Activated T-helper 17 cell treated with anti-CD3 and anti-CD28 coated beads, Interleukin-2, amount 50 U/mL, for 72 hours (primary cell): ENCODE measurements at places on chromosomes 2 and 18.

DNA sequence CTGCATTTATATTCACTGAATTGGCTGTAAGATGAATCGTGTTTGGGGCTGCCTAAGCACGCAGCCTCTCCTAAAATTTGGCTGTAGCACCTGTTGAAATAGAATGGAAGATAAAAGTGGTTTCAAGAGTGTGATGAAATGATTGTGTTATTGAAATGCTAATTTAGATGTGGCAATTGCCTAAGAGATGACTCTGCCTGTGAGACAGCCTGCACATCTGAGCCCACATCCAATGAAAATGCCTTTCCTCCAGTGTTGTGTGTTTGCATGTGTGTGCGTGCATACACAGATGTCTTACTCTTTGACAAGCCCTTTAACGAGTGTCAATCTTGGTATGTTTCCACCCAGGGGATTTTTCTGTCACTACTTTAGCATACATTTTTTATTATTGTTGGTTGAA, 346.9 kb downstream of the MEIS1 start:
- ATAC-seq = no peak

DNA sequence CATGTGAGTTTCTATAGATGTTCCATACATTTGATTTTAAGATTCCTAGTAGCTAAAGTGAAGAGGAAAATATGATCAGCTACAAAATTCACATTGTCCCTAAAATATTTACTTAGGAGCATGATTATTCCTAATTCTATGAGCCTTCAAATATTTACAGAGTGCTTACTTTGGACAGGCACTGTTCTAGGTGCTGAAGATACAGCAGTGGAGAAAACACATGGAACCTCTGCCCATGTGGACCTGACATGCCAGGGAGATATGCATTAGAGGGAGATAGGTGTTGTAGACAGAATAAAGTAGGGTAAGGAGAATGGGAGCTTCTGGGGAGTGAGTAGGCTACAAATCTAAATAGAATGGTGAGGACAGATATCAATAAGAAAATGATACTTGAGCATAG, 62.6 kb upstream of the TACR1 start:
- ATAC-seq = no peak

- ATAC-seq = no peak
These were observed 80.8 kb upstream of the PAPOLG start for GRCh38 chr2:60675301-60675700.

- no peak for ATAC-seq
These were observed 225.8 kb downstream of the PIEZO2 start for GRCh38 chr18:10923551-10924070.

DNA sequence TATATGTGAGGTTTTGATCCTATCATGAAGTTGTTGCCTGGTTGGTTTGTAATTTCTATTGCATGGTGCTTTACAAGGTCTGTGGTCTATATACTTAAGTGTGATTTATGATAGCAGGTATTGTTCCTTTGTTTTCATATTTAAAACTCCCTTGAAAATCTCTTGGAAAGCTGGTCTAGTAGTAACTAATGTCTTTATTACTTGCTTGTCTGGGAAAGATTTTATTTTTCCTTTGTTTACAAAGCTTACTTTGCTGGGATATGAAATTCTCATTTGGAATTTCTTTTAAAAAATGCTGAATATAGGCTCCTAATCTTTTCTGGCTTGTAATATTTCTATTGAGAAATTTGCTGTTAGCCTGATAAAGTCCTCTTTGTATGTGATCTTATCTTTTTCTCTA, 862.9 kb upstream of the NXPH2 start:
- no peak for ATAC-seq

DNA sequence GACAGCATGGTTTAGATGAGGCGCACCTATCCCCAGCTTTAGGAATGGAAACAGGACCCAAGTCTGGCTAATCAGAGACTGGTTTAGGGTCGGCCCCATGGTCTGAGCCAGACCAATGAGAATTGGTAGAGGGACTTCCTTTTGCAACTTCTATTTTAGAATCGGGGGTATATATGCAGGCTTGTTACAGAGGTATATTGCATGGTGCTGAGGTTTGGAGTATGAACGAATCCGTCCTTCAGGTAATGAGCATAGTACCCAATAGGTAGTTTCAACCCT, 1.5 kb upstream of the BOLA3 start:
- no peak for ATAC-seq

DNA sequence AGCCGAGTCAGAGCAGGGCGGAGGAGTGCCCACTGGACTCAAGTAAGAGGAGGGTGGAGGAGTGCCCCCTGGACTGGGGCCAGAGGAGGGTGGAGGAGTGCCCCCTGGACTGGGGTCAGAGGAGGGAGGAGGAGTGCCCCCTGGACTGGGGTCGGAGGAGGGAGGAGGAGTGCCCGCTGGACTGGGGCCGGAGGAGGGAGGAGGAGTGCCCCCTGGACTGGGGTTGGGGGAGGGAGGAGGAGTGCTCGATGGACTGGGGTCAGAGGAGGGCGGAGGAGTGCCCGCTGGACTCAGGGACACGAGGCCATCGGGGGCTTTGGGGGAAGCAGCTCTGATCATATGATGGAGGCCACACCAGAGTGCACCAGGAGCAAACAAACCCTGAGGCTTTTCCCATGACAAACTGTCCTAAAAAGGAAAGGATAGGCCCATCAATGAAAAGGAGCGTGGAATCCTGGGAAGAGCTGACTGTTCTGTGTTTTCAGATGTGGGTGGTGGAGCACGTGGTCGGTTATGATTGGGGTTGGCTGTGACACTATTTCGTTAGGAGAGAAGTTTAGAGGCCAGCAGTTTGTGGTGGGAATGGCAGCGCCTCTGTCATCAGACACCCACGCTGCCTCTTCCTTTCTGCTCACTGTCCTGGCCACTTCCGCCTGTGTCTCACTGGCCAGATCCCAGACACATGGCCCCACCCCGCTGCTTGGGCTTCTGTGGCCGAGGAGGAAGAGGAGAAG, 24.5 kb upstream of the HPCAL1 start:
- ATAC-seq = peak; percentile 91

GRCh38 chr2:180101846-180102245, 94.7 kb upstream of the CWC22 start:
- no peak for ATAC-seq

GRCh38 chr18:52577795-52578194, 237.8 kb downstream of the DCC start:
- ATAC-seq = no peak

- ATAC-seq = no peak
These were observed 20.1 kb upstream of the NFATC1 start for GRCh38 chr18:79375441-79376154.

- ATAC-seq = no peak
These were observed 268.9 kb upstream of the CCDC68 start for GRCh38 chr18:55228191-55228590.

- ATAC-seq = no peak
These were observed 4.1 kb downstream of the NFE2L2 start for GRCh38 chr2:177260379-177260778.

GRCh38 chr2:10221976-10222870, 80.5 kb upstream of the HPCAL1 start:
- no peak for ATAC-seq

GRCh38 chr2:10960606-10961489, 49.1 kb downstream of the KCNF1 start:
- ATAC-seq = no peak

- no peak for ATAC-seq
These were observed 269.6 kb downstream of the ARHGAP15 start for GRCh38 chr2:143398781-143399180.

GRCh38 chr18:26656944-26657536, 108.7 kb upstream of the KCTD1 start:
- ATAC-seq = no peak

DNA sequence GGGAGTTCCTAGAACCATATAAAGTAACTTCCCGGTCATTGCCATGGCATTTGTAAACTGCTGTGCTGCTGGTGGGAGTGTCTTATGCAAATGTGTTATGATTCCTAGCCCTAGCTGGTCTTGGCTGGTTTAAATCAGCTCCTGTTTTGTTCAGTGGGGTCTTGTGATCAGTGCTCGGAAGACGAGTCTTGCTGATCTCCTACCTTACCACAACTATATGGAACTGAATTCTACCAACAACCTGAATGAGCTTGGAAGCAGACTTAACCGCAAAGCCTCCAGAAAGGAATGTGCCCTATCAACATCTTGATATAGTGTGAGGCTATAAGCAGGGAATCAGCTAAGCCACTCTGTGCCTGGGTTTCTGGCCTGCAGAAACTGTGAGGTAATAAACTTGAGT, 33.5 kb downstream of the POLE4 start:
- no peak for ATAC-seq

DNA sequence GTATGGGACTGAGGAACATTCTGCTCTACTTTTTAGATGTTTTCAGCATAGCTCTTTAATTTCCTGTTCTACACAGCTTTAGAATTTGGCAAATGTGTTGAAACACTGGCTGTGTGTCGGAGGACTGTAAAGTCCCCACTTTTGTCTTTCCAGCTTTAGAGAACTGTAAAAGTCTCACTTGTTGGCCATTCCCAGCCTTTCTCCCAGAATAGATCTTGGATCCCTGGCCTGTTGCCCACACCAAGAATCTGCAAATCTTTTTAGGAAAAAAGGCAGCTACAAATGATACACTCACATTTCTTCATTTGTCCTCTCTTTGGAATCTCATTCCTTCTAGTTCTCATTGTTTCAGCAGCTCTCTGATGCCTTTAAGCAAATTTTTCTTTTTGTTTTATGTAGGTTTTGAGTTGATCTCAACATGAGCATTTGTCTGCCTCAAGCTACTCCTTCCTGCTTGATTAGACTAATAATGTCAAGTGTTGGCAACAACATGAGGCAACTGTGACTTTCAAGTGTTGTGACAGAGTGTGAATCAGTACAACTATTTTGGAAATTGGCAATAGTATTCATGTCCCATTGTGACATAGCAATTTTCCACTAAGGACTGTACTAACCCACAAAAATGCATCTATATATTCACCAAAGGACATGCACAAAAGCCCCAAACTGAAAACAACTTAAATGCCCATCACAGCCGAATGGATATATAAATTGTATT, 610.8 kb downstream of the EPHA4 start:
- no peak for ATAC-seq

DNA sequence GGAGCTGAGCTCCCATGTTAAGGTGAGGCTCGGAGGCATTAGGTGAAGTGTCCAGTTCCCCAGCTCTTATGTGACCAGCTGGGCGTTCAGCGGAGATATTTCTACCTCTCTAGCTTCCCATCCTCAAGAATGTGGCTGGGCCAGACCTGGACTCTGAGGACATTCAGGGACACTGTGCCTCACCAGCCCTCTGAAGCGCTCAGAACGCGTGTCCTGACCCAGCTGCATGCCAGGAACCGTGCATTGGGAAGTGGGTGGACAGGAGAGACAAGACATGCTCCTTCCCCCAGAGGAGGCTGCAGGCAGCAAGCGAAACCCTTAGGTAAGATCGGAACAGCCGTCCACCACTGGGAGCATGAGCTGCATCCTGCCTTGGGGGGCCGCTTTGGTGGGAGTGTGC, 38.0 kb upstream of the GPAT2 start:
- no peak for ATAC-seq

- ATAC-seq = no peak
These were observed 371.3 kb upstream of the HS6ST1 start for GRCh38 chr2:128689971-128690370.

DNA sequence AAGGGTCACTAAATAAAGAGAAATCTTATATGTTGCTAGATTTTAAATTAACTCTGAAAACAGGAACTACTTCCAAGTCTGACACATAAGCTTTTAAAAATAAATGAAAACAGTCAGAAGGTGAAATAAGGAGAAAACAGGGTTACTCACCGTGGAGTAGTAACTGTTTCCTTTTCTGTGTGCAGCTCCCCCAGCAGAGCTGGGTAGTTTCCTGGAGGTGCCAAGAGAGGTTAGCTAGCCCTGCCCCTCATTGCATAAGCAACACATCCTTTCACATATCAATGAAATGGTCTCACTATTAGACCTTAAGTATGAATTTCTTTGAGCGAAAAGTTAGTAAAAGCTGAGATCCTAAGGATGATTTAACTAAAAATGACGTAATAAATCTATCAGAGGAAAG, 54.0 kb upstream of the GPR75 start:
- peak; percentile 94 for ATAC-seq

GRCh38 chr18:29531746-29532145, 1354.8 kb upstream of the CDH2 start:
- no peak for ATAC-seq

- no peak for ATAC-seq
These were observed 234.1 kb downstream of the XIRP2 start for GRCh38 chr2:167122389-167122788.

DNA sequence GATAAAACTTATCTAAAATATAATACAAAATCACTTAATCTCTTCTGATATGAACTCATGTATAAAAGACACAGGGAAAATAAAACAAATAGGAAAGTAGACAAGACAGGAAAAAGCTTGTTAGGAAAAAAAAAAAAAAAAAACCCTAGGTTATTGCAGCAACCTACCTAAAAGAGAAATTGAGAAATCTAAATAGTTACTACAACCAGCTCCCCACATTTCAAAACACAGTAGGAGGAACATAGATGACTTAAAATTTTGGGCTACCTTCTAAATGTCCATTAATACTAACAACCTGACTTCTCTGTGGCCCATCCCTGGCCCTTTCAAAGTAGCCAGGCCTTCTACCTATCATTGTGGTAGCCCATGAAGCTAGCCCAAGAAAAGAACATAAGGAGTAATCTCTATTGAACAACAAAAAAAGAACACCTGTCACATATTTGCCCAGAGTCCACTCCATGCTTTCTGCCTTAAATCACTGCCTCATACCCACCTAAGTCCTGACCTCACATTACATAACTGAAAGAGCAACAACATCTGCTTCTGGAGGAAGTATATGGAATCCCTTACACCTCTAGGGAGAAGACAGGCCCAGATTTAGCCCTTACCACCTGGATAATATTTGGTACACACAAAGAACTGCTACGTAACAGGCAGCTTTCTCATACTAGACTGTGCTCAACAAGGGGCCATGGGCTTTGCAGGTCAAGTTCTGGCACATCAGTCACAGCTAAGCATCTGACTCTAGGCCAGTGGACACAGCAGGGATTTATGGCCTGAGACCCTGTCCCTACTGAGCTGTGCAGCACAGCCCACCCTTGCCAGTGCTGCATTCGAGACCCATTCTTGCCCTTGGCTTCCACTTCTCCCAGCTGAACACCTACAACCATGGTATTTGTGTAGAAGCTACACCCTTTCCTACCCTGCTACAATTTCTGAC, 8.5 kb downstream of the SUCLG1 start:
- ATAC-seq = no peak

DNA sequence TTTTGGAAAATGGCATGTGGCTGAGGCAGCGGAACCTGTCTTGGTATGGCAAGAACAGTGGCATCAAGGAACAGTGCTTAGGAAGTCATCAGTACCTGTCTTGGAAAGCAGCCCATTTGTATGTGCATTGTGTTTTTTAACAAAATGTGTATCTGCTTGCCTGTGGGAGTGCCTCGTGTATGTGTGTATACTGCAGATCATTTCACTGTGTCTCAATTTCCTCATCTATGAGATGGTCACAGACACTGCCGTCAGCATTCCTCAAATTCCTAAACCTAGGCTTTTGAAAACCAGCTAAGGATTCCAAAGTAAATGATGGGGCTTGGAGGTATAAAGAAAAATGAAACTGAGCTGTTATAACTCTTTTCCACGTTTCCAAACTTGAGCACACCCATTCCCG, 441.3 kb downstream of the RND3 start:
- no peak for ATAC-seq
